Large intestine (tissue), 12 donors: ENCODE measurements at places on chromosomes 2 and 18.

DNA sequence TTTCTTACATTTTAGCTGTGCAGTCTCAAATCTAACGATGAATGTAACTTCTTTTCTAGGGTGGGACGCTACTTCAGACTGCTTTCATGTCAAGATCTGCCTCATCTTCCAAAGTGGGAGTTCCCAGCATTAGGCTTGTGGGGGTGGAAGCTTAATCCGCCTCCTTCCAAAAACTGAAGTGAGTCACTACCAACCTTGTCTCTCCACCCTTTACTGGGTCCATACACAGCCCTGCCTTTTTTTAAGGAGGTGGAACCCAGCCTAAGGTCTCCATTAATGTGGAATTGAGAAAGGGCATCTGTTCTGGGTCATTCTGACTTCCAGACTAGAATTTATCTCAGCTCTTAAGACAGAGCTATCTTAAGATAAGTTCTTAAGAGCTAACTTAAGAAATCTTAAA is 42.0 kb upstream of the NFE2L2 start:
- DNase-seq = no peak

- DNase-seq = no peak
Measured at GRCh38 chr2:85611217-85611704, 605 bp downstream of the C2orf68 start.

DNA sequence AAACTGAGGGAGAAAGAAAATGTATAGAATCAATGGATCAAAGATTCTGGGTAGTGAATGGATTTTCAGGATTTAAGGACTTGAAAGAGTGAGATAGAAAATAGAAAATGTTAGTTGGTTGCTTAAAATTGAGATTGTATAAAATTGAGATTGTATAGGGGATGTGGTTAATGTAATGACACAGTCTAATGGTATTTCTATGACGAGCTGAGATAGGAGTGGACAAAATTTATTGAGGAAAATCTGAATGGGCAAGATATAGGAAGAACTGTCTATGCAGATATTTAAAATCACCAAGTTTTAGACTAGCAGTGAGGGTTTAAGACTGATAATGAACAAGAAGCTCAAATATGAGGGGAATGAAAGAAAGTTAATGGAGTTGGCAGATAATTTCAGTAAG is 406.6 kb downstream of the NYAP2 start:
- DNase-seq = no peak

DNA sequence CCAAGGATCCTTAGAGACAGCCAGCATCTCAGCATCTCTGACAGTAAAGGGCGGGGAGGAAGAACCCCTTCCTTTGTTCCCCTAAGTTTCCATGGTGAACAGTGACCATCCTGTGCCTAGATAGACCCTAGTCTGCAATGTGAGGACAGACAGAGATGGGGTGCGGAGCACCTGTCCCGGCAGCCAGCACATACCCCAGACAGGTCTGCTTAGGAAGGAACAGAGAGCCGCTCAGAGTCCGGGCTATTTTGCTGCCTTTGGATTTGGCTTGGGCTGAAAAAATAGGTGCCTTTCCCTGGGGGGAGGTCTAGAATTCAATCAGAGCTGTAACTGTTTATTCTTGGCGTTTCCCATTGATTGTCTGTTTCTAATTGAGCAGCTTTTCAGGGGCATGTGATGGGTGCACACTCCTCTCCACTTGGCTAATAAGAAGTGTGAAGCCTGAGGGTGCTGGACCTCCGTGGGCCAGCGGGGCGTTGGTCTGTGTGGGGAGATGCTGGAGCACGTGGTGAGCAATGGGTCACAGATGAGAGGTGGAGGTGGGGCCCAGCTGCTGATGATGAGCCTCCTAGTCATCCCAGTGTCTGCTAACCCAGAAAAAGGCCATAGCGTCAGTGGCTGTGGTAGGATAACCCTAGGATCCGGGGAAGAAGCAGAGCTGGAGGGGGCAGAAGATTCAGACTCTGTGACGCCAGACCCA is 236.8 kb downstream of the SEPTIN10 start:
- no peak for DNase-seq
